ENCODE measurements at places on chromosomes 5 and 9. TPM values are rescaled to one million over a fixed set of nuclear protein-coding genes. Genes with fewer than 3 reads are reported as not detected.

DNA sequence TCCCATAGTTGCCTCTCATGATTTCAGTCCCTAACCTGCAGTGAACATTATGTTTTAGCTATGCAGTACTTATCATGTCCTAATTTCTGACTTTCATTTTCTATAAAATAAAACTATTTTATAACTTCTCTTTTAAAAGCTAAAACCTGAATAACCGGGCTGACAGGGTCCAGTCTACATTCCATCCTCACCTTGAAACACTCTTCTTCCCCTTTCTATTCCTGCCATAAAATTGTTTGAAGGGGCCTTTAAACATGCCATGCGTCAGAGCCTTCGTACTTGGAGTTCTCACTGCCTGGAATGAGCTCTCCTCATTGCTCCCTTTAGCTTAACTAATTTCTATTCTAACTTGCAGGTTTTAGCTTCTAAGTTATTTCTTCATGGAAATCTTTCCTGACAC is 143.0 kb upstream of the PRLR start:
- DNase-seq, result no peak
- no peak overlapping the region for H3K27ac ChIP-seq
- H3K4me3 ChIP-seq, result no peak overlapping the region

The NKD2 gene
- total RNA-seq, result 42.1 TPM

DNA sequence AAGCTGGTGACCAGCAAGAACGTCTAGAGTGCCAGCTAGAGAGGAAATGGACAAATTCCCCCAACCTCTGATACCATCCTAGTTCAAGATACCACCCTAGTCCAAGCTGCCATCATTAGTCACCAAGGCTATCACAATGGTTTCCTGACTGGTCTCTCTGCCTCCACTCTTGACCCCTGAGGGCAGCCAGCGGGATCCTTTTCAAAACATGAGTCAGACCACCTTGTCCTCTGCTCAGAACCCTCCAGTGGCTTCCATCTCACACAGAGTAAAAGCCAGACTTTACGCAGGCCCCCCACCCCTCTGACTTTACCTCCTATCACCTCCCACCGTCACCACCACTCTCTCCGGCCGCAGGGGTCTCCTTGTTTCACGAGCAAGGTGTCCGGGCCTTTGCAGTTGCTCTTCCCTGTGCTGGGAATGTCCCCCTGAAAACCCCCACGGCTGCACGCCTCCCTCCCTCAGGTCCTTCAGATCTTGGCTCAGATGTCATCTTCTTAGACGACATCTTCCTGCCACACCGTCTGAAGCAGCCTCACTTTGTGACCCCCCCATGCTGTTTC is 42.2 kb upstream of the FBXW11 start:
- no peaks in the 10 kb centered on the region for H3K36me3 ChIP-seq
- no peak overlapping the region for H3K4me3 ChIP-seq
- peaks cover 20% of the 10 kb centered on the region for H3K4me1 ChIP-seq
- no peak for DNase-seq

DNA sequence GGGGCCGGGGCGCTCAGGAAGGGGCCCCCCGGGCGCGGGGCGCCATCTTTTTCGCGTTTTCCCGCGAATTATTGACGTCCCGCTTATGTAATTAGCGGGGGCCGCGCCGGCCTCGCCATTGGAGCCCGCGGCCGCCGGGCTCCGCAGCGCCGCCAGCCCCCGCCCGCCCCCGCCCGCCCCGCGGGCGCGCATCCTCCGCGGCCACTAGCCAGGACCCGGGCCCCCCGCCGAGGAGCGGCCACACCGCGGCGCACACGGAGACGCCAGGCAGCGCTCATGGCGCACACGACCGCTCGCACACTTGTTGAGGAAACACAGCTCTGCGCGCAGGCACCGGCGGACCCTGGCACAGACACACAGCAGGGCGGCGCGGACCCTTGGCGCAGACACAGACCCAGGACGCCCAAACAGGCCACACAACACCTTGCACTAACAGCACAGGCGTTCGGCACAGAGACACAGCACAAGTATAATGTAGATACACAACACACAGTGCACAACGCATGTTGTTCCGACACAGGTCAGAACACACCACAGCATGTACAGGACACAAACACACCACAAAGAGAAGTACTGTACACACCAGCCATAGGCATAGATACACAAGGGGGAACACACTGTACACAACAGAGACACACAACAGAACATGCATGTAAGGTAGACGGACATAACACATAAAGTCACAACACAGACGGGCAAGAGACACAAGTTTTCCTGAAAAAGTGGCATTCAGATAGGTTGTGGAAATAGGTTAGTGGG is 467 bp upstream of the PHF19 start:
- H3K27me3 ChIP-seq, result no peaks in the 10 kb centered on the region
- peaks cover 4% of the 10 kb centered on the region for H3K4me1 ChIP-seq
- H3K36me3 ChIP-seq, result no peaks in the 10 kb centered on the region
- peak; percentile 70 for DNase-seq

The SGCD gene
- total RNA-seq, result 6.1 TPM

DNA sequence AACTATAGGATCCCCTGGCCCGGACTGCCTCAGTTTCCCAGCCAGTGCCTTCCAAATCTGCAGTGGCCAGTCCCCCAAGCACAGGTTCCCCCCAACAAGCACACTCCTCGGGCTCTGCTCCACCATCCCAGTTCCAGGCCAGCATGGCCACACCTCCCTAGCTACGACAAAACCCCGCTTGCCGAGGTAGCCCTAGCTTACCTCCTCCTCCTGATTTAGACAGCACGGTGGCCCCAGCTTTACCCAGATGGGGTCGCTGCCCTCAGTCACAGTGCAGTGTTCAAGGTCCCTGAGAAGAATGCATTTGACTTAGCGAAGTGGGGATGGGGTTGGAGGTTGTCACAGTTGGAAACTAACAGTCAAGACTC is 40.8 kb upstream of the GARNL3 start:
- no peaks in the 10 kb centered on the region for H3K27me3 ChIP-seq
- H3K4me1 ChIP-seq, result peaks cover 9% of the 10 kb centered on the region

The CDO1 gene
- total RNA-seq, result 41.3 TPM

DNA sequence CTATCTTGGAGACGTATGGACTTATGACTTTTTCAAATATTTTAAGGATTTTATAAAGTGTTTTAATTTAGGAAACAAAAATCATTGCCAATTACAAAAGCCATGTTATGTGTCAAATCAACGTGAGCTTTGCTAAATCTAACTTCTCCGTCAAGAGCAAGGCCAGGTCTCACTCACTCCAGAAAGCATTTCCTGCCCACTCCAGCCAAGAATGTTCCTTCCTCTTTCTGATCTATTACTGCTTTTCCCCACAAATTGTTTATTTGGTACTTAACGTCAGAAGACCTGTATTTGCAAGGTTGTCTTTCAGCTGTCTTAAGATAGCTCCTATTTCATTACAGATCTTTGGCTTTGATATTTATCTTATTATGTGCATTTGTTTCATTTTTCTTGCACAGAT is 193.5 kb upstream of the HAPLN1 start:
- H3K4me1 ChIP-seq, result no peaks in the 10 kb centered on the region
- no peak for DNase-seq
- no peaks in the 10 kb centered on the region for H3K36me3 ChIP-seq
- H3K27ac ChIP-seq, result no peak overlapping the region

DNA sequence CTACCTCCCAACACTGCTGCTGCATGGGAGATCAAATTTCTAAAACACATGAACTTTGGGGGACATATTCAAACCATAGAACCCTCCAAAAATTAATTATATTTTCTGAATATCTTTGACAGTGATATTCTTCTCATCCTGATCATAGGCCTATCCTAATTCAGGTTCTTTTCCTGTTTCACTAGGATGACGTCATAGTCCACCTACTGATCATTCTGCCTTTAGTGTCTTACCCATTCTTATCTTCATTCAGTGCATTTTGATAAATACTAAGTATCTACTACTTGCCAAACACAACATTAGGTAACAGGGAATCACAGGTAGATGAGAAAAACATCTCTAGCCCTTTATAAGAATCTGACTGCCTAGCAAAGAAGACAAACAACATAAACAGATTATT is 179.1 kb upstream of the PRLR start:
- no peaks in the 10 kb centered on the region for H3K4me1 ChIP-seq
- H3K27ac ChIP-seq, result no peak overlapping the region
- no peaks in the 10 kb centered on the region for H3K27me3 ChIP-seq
- H3K36me3 ChIP-seq, result no peaks in the 10 kb centered on the region

The NUDT12 gene
- total RNA-seq, result 11.9 TPM

- no peak overlapping the region for H3K4me3 ChIP-seq
- H3K27me3 ChIP-seq, result no peaks in the 10 kb centered on the region
- no peaks in the 10 kb centered on the region for H3K36me3 ChIP-seq
- no peak overlapping the region for H3K27ac ChIP-seq
Measured at GRCh38 chr5:141855265-141856036, 22.8 kb downstream of the PCDH1 start.

DNA sequence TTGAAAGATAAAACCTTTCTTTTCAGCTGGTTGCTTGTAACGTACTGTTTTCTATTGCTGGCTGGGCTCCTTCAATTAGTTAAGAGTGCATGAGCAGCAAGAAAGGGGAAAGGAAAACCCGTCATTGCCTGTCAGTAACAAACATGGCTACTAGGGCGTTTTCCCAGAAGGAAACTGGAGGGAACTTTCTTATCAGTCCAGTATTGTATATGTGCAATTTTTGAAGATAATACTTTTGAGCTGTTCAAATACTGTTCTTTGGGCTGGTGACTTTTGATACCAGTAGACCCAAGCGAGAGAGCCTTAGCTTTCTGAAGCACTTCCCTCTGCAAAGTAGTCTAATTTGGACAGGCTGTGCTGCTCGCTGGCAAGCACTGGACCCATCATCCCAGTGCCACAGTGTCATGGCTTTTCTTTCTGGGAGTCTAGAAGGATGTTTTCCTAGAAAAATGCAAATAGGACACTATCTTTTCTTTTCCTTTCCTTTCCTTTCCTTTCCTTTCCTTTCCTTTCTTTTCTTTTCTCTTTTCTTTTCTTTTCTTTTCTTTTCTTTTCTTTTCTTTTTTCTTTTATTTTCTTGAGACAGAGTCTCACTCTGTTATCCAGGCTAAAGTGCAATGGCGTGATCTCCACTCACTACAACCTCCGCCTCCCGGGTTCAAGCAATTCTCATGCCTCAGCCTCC is 149.9 kb upstream of the SMIM23 start:
- no peak overlapping the region for H3K27ac ChIP-seq
- H3K4me3 ChIP-seq, result no peak overlapping the region
- H3K4me1 ChIP-seq, result peaks cover 2% of the 10 kb centered on the region
- DNase-seq, result no peak
- H3K36me3 ChIP-seq, result no peaks in the 10 kb centered on the region

DNA sequence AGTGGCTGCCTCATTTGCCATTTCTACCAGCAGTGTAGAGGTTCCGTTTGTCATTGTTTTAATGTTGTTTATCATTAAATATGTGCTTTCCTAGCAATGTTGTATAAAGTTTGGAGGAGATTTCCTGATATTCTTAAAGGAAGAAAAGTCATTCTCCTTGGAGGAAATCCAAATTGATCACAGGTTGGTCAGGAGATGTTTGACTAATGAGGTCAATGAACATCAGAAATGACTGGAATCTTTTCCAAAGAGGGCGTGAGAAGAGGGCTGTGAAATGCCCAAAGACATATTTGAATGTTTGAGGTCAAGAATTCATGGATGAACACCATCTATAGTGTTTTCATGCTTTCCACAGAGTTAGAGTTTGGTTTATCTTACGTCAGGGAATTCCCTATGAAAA is 471.3 kb downstream of the MAT2B start:
- H3K27ac ChIP-seq, result no peak overlapping the region
- no peak for DNase-seq
- H3K4me3 ChIP-seq, result no peak overlapping the region
- no peaks in the 10 kb centered on the region for H3K4me1 ChIP-seq

DNA sequence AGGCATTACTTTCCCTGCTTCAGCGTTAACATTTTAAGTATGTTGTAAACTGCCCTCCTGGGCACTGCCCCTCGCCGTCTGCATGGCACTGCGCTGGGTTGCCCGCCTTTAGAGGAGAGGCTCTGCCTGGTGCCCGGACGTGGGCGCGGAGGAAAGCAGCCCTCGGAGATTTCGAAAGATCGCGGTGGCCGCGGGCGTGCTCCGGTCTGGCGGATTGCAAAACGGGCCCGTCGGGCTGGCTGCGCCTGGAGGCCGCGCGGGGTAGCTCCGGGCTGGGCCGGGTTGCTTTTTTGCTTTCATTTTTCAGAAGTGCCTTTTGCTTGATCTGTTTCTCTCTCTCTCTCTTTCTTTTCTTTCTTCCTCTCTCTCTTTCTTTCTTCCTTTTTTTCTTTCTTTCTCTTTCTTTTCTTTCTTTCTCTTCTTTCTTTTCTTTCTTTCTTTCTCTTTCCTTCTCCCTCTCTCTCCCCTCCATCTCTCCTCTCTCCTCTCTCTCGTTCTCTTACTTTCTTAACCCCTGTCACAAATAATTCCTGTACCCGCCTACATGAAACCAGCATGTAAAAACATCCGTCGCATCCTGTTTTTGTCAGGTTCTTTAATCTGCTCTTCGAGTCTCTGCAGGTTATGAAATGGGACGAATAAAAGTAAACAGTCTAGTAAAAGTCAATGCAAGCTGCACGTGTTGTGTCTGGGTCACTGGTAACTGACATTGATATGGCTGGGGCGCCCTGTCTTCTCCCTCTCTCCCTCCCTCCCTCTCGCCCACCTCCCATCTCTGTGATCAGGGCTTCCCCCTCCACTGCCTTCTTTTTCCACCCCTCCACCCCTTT is 1.7 kb downstream of the FST start:
- no peaks in the 10 kb centered on the region for H3K27me3 ChIP-seq
- peak overlapping the region; percentile 34 for H3K27ac ChIP-seq
- peak; percentile 63 for DNase-seq
- no peaks in the 10 kb centered on the region for H3K36me3 ChIP-seq
- peak overlapping the region; percentile 51 for H3K4me3 ChIP-seq
- H3K4me1 ChIP-seq, result no peaks in the 10 kb centered on the region

- H3K27me3 ChIP-seq, result no peaks in the 10 kb centered on the region
- no peaks in the 10 kb centered on the region for H3K36me3 ChIP-seq
- no peak overlapping the region for H3K4me3 ChIP-seq
- DNase-seq, result no peak
Measured at GRCh38 chr5:56499491-56499890, 266.4 kb upstream of the ANKRD55 start.

The NCBP1 gene
- total RNA-seq, result 41.7 TPM

DNA sequence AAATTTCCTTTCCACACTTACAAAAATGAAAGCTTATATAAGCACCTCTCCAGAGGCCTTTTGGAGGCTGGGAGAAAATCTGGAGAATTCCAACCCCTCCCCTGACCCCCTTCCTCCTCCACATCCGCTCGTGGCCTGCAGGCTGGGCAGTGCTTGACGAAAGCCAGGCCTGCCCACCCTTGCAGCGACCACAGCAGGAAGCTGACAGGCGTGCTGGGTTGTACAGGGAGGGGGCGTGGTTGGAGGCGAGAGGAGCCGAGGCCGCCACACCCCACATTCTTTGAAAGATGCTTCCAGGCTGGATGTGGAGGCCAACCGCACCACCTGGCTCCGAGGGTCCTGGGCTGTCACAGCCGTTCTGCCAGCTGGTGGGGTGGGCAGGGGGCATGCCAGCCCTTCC is 47.8 kb upstream of the IER5L start:
- DNase-seq, result peak; percentile 47
- H3K27ac ChIP-seq, result peak overlapping the region; percentile 72
- peaks cover 11% of the 10 kb centered on the region for H3K4me1 ChIP-seq

The RGS7BP gene
- total RNA-seq, result 7.8 TPM

The SLC4A9 gene
- total RNA-seq, result 0.81 TPM

The LHX2 gene
- total RNA-seq, result 5.1 TPM

The ANKH gene
- total RNA-seq, result 16.2 TPM

All from testis (tissue), 5 donors.